IPS DF 19.7 (cell line): ENCODE measurements at places on chromosomes 1 and 21.

- DNase-seq = no peak
These were observed 7.1 kb downstream of the ARHGEF19 start for GRCh38 chr1:16205334-16205671.

DNA sequence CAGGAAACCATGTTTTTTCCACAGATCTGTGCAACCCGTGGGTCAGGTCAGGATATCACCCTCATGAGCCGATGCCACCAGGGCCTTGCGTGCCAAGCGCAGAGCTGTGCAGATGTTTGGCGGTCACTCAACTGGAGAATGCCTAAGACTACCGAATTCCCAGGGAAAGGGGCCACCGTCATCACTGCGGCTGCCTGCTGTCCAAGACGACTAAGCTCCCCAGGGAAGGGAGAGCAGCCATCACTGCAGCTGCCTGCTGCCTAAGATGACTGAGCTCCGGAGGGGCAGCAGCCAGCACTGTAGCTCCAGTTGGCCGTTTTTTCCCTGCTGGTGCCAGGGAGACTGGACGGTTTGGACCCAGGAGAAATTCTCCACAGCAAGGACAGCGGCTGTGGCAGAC is 31.1 kb downstream of the AKT3 start:
- DNase-seq = no peak

DNA sequence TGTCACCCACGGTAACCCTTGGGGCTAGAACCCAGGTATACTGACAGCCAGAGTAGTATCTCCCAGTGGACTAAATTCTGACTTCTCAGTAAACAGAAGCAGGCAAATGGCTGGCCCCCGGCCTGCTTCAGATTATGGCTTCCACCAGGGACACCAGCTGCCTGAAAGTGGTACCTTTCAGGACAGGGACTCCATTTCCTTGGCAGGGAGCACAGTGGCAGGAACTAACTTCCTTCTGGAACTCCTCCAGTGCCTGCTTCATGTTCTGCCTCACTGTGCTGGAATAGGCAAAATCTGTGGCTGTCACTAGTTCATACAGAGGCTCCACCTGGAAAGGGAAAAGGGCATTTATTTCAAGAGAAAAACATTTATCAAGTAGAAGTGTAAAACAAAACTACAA is 32.7 kb downstream of the C8B start:
- no peak for DNase-seq

- no peak for DNase-seq
These were observed 17.4 kb downstream of the PIK3C2B start for GRCh38 chr1:204477036-204477740.

DNA sequence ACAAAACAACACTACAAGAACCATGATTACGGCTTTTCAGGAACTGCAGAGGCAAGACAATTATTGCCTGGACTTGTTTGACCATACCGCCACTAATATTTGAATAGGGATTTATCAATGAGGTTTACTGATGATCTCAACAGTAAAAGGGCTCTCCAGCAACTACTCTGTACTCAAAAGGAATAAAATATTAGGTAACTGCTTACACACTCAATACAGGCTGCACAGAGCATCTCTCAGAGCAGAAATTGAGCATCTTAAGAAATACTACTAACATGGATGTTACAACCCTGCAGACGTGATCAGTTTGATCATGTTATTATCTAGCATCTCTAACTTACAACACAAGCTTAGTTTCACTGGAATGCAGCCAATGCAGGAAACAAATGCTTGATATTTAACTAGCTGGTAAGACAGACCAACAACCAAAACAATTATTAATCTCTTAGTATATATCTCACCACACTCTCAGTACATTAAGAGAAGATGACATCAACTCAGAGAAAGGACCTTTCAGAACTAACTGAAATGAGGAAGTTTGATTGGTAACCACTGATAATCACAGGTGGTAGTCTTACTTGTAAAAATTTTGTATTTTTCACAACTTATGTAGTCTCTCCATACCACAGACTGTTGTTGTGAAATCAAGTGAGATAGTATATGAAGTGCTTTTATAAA is 52.2 kb downstream of the PUM1 start:
- no peak for DNase-seq

- no peak for DNase-seq
These were observed 4.3 kb upstream of the IKBKE start for GRCh38 chr1:206465951-206466350.

GRCh38 chr1:2130156-2130555 is 64.4 kb downstream of the FAAP20 start:
- DNase-seq = no peak

DNA sequence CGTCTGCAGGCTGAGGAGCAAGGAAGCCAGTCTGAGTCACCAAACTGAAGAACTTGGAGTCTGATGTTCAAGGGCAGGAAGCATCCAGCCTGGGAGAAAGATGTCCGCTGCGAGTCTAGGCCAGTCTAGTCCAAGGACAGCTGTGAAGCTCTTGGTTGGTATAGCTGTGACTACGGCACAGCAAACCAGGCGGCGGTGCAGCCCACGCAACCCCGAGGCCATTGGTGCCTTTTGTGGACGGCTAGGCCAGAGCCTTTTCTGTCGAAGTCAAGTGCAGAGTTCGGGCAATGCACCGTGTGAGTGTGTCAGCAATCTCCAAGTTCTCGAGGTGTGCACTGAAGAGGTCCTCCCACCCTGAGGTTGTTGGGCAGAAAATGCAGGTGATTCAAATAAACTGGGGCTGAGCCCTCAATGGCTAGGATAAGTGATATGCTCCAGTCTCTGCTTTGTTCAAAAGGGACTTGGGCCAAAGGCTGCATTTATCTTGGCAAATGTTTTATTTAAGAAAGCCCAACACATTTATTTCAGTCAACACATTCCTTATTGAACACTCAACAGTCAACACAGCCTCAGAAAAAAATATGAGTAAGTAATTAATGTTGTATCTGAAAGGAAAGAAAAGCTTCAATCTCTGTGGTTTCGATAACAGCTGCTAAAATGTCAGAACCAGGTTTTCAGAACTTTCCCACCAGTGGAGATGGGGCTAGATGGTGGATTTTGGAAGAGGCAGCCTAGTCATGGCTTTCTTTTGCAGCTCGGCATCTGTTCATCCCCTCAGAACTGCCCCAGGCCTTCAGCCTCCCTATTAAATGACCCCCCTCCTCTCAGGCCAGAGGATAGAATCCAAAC is 78.1 kb upstream of the COX20 start:
- DNase-seq = no peak

DNA sequence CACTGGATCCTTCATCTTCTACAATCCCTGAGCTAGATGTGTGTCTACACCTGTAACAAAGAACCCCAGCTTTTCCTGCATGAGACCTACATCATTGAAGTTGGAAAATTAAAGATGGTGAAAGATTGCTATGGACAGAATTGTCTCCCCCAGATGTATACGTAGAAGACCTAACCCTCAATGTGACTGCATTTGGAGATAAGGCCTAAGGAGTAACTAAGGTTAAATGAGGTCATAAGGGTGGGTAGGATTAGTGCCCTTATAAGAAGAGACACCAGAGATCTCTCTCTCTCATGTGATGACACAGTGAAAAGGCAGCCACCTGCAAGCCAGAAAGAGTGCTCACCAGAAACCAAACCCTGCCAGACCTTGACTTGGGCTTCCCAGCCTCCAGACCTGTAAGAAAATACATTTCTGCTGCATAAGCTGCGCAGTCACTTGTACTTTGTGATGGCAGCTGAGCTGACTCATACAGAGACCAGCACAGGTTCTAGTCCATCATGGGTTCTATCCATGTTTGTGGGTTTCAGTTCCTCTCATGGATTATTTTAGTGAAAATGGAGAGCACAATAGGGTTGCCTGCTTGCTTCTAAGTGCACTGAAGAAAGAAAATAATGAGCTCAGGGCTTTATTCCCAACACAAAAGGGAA is 180.8 kb downstream of the TPR start:
- DNase-seq = no peak

- DNase-seq = no peak
These were observed 7.2 kb downstream of the ACTL8 start for GRCh38 chr1:17762313-17762712.

GRCh38 chr1:159839116-159839849 is 12.6 kb downstream of the SLAMF8 start:
- DNase-seq = no peak

- DNase-seq = no peak
These were observed 32.7 kb upstream of the DHCR24 start for GRCh38 chr1:54919367-54920359.

- no peak for DNase-seq
These were observed 17.6 kb downstream of the FAM177B start for GRCh38 chr1:222754366-222755139.

- DNase-seq = no peak
These were observed 6.7 kb downstream of the LMO4 start for GRCh38 chr1:87335175-87335884.

DNA sequence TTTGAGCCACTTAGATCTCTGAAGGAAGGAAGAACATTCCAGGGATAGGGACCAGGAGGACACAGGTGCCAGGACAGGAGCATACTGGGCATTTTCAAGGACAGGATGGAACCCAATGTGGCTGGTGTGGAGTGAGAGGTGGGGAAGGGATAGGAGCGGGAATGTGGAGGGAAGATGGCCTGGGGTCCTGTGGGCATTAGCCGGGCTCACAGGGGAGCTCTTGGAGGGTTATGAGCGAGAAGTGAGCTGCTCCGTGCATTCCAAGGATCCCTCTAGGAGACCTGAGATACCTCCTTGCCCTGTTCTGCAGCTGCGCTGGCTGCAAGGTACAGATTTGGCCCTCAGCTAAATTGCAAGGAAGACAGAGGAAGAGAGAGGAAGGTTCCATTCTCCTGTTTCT is 87.5 kb downstream of the IER5 start:
- no peak for DNase-seq
